ENCODE measurements at places on chromosomes 1 and 21.

DNA sequence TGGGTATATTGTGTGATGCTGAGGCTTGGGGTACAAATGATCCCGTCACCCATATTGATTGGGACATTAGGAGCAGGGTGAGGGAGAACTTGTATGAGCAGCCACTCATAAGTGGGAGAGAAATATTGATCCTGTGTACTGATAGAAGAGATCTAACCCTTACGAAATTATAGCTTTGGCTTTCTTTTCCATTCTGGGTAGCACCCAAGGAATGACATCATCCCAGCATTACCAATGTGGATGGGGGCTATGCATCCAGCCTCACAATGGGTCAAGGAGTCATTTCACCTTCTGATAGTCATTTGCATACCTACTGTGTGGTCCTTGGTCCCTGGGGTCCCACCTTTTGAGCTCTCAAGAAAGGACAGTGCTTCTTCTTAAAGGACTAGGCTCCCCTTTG, 1.9 kb upstream of the NAV1 start:
- DNase-seq: no peak

GRCh38 chr1:205449750-205450443, 5.9 kb downstream of the BLACAT1 start:
- DNase-seq: peak; percentile 70

- peak; percentile 90 for DNase-seq
Measured at GRCh38 chr1:63799820-63800219, 26.0 kb downstream of the ROR1 start.

DNA sequence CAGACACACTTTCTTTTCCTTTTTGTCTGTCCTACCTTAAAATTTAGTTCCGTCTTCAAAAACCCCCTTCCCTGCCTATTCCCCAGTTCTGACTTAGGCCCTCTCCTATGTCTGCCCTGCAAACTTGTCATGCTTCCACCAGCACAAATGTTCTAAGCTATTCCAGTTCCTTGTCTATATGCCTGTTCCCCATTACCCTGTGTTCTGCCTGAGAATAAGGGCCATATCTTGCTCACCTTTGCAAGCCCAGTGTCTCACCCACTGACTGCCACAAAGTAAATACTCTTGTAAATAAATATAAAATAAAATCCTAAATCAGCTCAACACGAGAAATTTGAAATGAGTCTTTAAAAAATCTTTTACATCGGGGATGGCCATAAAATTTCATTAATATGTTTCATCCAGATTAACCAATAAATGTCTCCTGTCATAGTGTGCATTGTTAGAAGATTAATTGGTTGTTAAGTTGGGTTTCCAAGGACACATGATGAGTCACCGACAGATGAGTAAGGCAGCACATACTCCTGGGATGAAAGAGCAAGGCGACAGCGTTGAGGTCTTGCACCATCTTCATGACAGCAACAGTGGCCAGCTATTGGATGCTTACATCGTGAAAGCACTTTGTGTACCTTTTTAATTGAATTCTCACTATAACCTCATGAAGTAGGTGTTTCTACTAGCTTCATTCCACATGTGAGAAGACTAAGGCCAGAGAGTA, 92.6 kb upstream of the NGF start:
- peak; percentile 98 for DNase-seq

GRCh38 chr1:174996476-174996875, 3.3 kb upstream of the CACYBP start:
- DNase-seq: peak; percentile 47

DNA sequence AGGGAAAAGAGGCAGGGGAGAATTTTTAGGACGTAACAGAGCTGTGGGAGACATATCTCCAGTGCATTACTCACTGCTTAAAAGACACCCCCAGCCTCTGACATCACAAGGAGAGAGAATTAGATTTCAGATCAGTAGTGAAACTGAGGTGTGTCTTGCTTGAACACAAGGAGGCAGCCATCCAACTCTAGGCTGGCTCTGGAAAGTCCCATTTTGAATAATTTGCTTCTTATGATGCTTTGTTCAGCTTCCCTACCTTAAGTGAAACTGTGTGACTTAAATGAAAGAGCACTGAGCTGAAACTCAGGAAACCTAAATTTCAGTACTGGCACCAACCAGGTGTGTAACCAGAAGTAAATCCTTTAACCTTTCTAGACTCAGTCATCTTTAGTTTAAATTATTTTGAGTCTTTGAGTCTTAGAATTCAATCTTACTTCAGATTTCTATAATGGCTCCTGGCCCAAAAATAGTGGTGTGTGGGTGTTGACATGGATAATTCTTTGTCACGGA, 251.6 kb upstream of the SGIP1 start:
- DNase-seq: peak; percentile 86

- DNase-seq: no peak
Measured at GRCh38 chr1:228350831-228351781, 55.5 kb downstream of the TRIM11 start.

DNA sequence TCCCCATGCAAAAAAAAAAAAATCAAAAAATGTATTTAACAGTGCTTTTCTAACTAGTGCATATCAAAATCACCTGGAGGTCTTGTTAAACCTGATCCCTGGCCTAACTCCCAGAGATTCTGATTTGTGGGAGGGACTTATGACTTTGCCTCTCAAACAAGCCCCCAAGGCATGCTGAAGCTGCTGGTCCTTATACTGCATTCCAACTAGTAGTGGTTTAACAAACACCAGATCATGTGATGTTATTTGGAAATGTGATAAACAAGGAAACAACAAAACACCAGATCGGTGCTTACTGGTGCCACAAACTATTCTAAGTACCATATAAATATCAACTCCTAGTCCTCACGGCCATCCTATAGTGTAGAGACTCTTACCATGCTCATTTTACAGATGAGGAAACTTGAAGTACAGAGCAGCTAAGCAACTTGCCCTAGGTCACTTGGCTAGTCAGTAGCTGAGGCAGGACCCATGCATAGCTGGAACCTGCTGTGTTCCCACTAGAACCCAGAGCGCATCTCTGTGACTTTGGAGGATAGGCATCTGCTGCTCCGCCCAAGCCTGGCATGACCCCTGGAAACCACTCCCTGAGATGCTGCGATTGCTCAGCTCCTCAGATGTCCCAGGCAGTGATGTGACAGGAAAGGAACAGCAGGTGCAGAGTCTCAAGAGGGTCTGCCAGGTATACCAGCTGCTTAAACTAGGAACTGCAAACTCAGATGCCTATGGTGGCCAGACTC, 38.1 kb downstream of the SOX13 start:
- DNase-seq: no peak

DNA sequence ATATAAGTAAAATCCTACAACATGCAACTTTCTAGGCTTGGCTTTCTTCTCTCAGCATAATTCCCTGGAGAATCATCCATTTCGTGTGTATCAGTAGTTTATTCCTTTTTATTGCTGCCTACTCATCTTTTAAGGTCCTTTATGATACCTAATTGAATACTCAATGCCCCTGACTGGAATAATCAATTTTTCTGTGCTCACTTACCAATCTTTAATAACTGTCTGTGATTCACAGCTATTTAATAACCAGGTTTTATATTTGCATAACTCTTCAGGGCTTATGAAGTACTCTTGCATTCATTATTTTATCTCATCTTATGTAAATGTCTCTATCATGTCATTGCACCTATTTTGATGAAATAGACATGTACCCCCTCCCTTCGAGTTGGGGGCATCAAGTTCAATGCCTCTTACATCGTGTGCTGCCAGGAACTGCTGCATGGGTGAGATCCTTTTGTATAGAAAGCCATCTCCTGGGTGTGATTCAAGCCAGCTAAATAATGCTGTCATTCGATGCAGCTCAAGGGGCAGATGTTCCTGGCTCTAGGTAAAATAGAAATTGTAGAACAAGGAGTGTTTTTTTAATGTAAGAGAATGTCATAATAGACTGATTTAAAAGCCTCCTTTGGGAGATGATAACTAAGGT, 222.7 kb downstream of the SLC35F3 start:
- DNase-seq: no peak

DNA sequence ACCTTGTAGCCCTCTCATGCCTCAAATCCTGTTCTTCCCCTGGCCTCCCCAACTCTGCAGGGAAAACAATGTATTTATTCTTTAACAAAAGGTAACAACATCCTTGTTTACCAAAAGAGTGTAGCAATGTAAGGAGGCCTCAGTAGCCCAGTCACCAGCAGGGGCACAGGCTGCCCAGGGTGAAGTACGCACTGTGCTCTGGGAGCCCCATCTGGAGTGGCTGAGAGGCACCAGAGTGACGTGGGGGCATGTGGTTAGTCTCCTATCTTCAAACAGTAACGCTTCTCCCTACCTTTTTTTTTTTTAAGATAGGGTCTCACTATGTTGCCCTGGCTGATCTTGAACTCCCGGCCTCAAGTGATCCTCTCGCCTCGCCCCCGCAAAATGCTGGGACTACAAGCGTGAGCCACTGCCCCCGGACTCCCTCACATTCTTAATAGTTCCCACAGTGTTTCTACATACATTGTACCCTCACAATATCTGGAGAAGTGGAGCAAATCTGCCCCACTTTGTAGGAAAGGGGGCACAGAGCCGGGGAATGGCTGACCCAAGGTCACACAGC, 51.3 kb upstream of the ECE1 start:
- no peak for DNase-seq

DNA sequence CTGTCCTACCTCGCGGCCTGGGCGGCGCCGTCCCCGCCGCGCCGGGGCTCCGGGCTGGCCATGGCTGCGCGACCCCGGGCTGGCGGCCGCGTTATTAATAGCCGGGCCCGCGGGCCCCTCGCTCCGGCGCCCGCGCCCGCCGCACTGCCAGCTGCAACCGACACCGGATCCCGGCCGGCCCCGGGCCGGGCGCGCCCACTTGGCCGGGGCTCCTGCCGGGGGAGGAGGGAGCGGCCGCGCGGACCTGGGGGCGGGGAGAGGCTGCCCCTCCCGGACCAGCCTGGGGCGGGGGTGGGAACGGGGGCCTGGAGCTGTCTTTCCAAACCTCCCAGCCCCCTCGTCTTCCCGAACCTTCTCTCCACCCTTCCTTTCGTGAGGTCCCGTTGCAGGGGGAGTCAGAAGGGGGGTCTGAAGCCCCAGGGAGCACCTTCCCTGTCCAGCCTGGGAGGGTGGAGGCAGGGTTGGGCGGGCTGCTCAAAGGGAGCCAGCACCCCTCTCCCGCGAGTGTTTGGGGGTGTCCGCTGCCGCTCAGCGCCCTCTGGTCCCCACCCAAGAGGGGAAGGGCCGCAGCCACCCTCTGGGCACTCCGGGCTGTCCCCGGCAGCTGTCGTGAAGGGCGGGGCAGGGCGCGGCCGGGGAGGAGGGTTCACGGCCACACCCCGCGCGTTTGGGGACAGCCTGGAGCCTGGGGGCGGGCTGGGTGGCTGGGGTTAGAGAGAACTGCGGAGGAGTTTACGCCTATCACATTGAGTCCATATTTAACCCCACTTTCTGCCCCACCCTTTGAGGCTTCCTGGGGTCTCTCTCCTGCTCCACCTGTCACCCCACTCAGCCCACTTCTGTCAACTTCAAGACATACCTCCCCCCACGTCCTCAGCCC, at the start of gene SYNC:
Gene SYNC, minus strand, starts transcription at position 172 of the 880 bp plus-strand sequence. Its CDS starts 110 bp downstream, at position 62.
- peak; percentile 95 for DNase-seq

GRCh38 chr1:192343344-192343743, 26.6 kb downstream of the RGS21 start:
- DNase-seq: no peak

DNA sequence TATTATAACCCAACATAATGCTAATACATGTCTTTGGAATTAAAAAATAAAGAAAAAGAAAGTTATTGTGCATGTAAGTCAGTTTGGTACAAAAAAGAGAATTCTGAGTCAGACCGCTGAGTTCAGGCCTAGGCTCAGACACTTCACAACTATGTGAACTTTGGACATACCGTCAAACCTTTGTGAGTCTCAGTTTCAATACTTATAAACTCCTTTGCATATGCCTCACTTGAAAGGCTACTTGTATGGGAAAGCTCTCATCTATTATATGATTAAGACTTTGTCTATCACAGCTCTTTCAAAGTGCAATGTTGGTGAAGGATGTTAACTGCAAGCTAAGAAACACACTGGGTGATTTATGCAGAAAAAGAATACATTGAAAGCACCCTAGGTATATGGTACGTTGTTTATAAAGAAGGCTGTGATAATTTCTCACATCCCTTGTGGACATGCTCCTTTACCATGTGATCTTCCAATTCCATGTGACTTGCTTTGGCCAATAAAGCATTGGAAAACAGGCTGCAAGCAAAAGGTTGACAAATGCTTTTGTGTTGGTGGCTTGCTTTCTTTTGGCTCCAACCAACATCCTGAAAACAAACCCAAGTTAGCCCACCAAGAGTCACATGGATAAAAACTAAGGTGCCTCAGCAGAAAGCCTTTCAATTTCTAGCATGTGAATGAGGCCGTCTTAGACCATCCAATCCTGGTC, 49.6 kb downstream of the INTS7 start:
- DNase-seq: no peak

- DNase-seq: no peak
Measured at GRCh38 chr1:14975119-14975518, 178.4 kb upstream of the TMEM51 start.

DNA sequence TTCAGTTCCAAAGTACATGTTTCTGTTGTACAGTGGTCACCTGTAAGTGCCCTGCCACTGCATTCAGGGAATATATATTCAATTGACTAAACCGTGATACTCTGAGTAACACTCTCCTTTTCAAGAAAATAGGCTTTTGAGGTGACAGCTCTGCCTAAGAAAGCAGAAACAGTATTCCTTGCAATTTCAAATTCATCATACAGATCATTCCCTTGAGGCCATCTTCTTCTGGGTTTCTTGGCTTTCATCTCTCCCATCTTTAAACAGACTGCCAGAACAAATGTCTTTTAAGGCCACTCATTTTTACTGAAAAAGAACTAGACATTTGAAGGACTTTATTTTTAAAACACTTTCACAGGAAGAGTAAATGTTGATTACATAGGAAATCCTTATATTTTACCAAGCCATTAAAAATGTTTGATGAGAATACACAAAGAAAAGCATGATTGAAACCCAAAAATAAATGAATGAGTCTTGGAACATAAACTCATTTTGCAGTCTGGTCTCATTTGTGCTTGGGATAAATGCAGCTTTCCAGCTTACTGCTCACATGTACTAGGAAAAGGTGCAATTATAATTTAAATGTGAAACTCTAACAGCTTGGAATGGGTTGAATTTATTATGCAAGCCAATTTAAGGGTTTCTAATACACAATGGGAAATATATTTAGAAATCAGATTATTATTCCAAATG, 34.7 kb downstream of the PLPPR5 start:
- no peak for DNase-seq

DNA sequence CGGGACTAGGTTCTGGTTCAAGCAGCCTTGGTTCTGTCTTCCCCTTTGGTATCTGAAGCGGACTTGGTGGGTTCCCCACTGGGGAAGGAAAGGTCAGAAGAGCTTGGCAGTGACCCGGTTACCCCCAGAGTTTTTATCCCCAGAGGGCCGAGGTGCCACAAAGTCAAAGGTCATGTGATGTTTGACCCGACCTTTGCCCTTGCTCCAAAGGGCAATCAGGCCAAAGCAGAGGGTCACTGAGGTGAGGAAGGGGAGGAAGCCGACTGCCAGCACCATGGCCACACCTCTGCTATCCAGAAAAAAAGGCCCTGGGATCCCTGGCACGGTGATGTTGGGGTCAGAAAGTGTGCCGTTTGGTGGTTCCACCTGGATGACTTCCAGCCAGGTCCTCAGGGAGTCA, 4.4 kb downstream of the LINGO4 start:
- no peak for DNase-seq

GRCh38 chr1:33897092-33897725, 33.3 kb downstream of the HMGB4 start:
- DNase-seq: no peak
